Heart right ventricle (tissue), 16 donors: ENCODE measurements at places on chromosomes 6 and 20. TPM values are rescaled to one million over a fixed set of nuclear protein-coding genes. Genes with fewer than 3 reads are reported as not detected.

GRCh38 chr6:11810039-11810541 lies 31.5 kb upstream of the ADTRP start:
- H3K4me3 ChIP-seq = no peak overlapping the region
- H3K4me1 ChIP-seq = no peaks in the 10 kb centered on the region
- H3K27ac ChIP-seq = peak overlapping the region; percentile 36
- DNase-seq = peak; percentile 59
- no peaks in the 10 kb centered on the region for H3K36me3 ChIP-seq

The HNF4A gene
- total RNA-seq = not detected

GRCh38 chr20:3223651-3223993 lies 14.3 kb downstream of the ITPA start:
- H3K27ac ChIP-seq = no peak overlapping the region
- H3K27me3 ChIP-seq = no peaks in the 10 kb centered on the region
- H3K36me3 ChIP-seq = no peaks in the 10 kb centered on the region
- no peak overlapping the region for H3K4me3 ChIP-seq

DNA sequence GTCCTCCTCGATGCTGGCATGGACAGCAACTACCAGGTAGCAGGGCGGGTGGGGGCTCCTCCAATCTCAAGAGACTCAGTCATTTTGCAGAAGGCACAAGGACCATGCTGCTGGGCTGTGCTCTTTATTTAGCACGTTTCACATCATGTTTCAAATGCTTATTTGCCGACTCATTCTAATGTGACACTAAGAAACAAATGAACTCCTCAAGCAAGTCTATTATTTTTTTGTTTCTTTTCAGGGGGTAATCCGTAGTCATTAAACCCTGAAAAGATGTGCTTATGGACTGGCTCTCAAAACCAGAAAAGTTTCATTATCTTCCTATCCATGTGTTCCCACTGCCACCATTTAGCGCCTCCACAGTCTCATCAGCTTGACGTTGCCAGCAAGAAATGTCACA lies 92.9 kb downstream of the ANKS1A start:
- no peak overlapping the region for H3K4me3 ChIP-seq
- peaks cover 2% of the 10 kb centered on the region for H3K4me1 ChIP-seq
- no peaks in the 10 kb centered on the region for H3K27me3 ChIP-seq
- H3K27ac ChIP-seq = no peak overlapping the region

- no peak overlapping the region for H3K4me3 ChIP-seq
- no peak overlapping the region for H3K27ac ChIP-seq
- no peak for DNase-seq
- no peaks in the 10 kb centered on the region for H3K36me3 ChIP-seq
Measured at GRCh38 chr6:5557506-5557905, 296.2 kb downstream of the FARS2 start.

DNA sequence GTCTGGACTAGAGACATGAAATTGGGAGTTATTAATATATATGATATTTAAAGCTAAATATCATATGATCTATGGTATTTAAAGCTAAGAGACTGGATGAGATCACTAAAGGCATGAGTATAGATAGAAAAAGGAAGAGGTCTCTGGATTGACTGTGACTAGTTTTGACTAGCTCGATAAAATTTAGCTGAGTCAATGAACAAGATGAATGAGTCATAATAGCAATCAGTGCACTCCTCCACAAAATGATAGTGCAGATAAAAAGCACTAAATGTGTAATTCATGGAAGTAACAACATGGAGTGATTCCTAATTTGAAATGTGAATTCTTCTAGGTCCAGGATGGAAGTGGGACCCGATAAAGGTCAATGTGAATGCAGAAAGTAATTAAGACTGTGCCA lies 127.4 kb downstream of the PFDN4 start:
- no peaks in the 10 kb centered on the region for H3K27me3 ChIP-seq
- H3K36me3 ChIP-seq = no peaks in the 10 kb centered on the region
- H3K4me1 ChIP-seq = peaks cover 5% of the 10 kb centered on the region
- DNase-seq = no peak
- no peak overlapping the region for H3K27ac ChIP-seq

The SLC17A9 gene
- total RNA-seq = 1.6 TPM
